Right atrium auricular region (tissue), 2 donors: ENCODE measurements at places on chromosomes 3 and 15. TPM values are rescaled to one million over a fixed set of nuclear protein-coding genes. Genes with fewer than 3 reads are reported as not detected.

DNA sequence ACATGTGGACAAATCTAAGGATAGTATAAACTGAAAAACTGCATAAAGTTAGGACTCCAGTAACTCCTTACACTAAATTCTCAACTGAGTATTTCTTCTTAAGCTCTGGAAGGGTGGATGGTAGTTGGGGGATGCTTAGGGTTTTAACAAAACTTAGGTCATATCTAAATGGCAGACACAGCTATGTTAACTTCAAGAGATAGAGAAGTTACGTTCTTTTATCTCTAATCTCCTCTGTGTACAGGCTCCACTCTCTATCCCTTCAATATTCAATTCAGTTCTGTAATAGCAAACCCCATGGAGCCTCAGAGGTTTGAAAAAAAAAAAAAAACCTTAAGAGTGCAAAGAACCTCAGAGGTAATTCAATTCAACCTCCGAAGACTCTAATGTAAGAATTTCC is 3.1 kb downstream of the CMTM6 start:
- H3K4me3 ChIP-seq: no peak overlapping the region
- H3K27me3 ChIP-seq: no peaks in the 10 kb centered on the region
- H3K36me3 ChIP-seq: no peaks in the 10 kb centered on the region
- no peak for DNase-seq
- H3K4me1 ChIP-seq: no peaks in the 10 kb centered on the region
- no peak overlapping the region for H3K27ac ChIP-seq

- H3K27me3 ChIP-seq: no peaks in the 10 kb centered on the region
- no peak overlapping the region for H3K4me3 ChIP-seq
- H3K4me1 ChIP-seq: peaks cover 58% of the 10 kb centered on the region
- H3K36me3 ChIP-seq: no peaks in the 10 kb centered on the region
- no peak for DNase-seq
These were observed 47.7 kb downstream of the CYP11A1 start for GRCh38 chr15:74319596-74320351.

DNA sequence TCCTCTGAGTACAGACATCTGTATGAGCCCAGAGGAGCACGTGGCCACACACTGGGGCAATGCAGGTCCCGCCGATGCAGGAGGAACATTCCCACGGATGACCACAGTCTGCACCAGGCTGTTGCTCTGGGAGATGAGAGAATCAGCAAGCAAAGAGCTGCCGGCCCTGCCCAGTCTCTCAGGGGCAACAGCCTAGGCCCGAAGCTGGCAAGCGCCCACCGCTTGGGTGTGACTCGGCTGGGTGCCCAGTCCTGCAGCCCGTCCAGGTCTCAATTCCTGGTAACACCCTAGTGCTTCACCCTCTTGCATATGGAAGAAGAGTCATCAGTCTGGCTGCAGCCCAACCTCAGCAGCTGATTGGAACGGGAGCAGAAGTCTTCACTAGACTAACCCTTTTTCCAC is 153.7 kb upstream of the HES1 start:
- H3K4me1 ChIP-seq: peaks cover 3% of the 10 kb centered on the region
- no peaks in the 10 kb centered on the region for H3K36me3 ChIP-seq
- DNase-seq: peak; percentile 92
- H3K4me3 ChIP-seq: no peak overlapping the region
- H3K27ac ChIP-seq: peak overlapping the region; percentile 19
- H3K27me3 ChIP-seq: no peaks in the 10 kb centered on the region

GRCh38 chr3:139309880-139310279 is 33.9 kb upstream of the MRPS22 start:
- DNase-seq: no peak
- H3K4me3 ChIP-seq: no peak overlapping the region
- no peak overlapping the region for H3K27ac ChIP-seq
- no peaks in the 10 kb centered on the region for H3K36me3 ChIP-seq
- no peaks in the 10 kb centered on the region for H3K27me3 ChIP-seq
- no peaks in the 10 kb centered on the region for H3K4me1 ChIP-seq

DNA sequence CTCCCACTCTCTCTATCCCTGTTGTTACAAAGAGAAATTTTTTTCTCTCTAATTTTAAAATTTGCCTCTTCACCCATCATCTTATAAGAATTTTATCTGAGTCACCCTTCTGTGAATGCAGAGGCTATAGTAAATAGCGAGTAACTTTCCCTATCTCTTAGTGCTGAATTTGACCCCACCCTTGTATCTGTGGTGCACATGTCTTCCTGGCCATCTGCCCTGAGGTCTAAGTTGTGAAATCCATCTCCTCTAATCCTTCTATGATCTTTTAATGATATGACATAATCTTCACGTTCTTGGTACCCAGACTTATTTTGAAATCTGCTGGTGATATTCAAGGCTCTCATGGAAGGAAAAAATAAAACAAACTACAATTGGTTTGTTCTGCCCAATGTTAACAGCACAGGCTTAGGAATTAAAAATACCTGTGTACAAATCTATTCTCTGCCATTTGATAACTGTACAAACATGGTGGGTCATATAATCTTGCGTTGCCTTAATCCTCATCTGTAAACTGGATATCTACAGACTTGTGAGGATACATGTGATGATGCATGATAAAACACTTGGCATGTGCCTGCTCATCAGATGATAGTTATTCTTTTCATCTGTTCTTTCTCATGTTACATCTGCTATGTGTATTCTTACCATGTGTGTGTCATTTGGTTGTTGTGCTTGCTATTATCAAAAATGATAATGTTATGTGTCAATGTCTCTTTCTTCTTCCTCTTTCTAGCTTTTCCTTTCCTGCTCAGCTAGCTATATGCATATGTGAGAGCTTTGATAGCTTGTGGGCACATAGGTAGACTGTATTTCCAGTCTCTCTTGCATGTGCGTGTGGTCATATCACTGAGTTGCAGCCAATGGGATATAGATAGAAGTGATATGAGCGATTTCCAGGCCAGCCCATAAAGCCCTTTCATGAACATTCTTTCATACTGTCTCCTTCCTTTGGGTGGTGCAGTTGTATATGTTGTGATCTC is 13.7 kb upstream of the CCR3 start:
- H3K4me3 ChIP-seq: no peak overlapping the region
- H3K27ac ChIP-seq: no peak overlapping the region
- no peaks in the 10 kb centered on the region for H3K27me3 ChIP-seq
- H3K36me3 ChIP-seq: no peaks in the 10 kb centered on the region

- H3K27me3 ChIP-seq: no peaks in the 10 kb centered on the region
- no peak for DNase-seq
- no peaks in the 10 kb centered on the region for H3K4me1 ChIP-seq
These were observed 98.5 kb downstream of the STAG1 start for GRCh38 chr3:136653628-136654027.

- H3K36me3 ChIP-seq: no peaks in the 10 kb centered on the region
- H3K27me3 ChIP-seq: no peaks in the 10 kb centered on the region
- no peak for DNase-seq
- H3K4me3 ChIP-seq: no peak overlapping the region
- no peak overlapping the region for H3K27ac ChIP-seq
These were observed 178.6 kb downstream of the SATB1 start for GRCh38 chr3:18246336-18247060.

DNA sequence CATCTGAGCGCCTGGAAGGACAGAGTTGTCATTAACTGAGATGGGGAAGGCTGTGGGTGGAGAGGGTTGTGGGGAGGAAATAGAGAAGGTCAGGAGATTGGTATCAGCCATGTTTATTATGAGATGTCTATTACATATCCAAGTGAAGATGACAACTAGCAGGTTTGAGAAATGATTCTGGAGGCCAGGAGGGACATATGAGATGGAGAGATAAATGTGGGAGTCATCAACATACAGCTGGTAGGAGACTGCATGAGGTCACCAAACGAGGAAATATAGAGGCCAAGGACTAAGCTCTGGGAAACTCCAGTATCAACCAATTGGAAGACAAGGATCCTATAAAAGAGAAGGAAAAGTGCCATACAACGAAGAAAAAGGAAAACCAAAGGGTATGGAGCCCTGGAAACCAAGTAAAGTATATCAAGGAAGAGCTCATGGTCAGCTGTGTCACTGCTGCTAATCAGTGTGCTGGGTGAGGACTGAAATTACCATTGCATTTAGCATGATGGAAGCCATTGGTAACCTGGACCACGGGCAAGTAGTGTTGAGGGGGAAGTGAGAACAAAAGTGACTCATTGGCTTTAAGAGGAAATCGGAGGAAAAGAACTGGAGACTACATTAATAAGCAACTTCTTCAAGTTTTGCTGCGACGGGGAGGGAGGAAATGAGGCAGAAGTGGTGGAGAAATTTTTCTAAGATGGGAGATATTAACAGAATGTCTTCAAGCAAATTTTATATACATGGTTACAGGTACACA is 14.0 kb upstream of the UACA start:
- H3K27me3 ChIP-seq: no peaks in the 10 kb centered on the region
- H3K4me3 ChIP-seq: no peak overlapping the region
- no peaks in the 10 kb centered on the region for H3K36me3 ChIP-seq
- H3K4me1 ChIP-seq: no peaks in the 10 kb centered on the region
- no peak for DNase-seq

DNA sequence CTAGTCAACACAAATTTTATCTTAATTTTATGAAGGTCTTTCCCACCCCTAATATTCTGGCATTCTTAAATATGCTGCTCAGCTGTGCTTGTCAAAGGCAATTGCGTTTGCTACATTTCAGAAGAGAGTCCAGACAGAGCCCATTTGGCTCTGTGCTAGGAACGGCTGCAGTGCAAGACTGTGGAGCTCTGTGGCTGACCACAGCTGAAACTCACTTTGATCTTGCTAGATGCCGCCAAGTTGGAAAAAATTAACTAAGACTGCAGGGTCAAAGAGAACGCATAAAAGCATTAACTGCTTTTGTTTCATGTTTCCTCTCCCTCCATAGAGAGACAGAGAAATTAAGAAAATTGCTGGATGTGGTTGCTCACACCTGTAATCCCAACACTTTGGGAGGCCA is 7.6 kb upstream of the PPP1R2 start:
- H3K27ac ChIP-seq: no peak overlapping the region
- H3K27me3 ChIP-seq: no peaks in the 10 kb centered on the region
- H3K4me3 ChIP-seq: no peak overlapping the region
- no peak for DNase-seq

DNA sequence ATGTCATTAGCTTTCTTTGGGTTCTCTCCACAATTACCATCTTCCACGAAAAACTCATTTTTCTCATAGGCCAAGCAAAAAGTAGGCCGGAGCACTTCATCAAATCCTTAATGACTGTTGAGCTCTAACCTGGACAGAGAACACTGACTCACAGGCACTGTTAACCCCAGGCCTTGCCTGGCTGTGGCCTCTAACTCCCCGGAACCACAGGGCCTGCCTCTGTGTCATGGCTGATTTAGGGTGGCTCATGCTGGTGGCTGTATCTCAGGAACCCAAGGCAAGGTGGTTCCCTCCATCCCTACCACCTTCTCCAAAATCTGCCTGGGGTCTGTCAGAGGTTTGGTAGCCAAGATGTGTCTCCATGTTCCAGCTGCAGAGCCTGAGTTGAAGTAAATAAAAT is 3.6 kb downstream of the CRTAP start:
- no peak overlapping the region for H3K4me3 ChIP-seq
- H3K4me1 ChIP-seq: peaks cover 26% of the 10 kb centered on the region
- no peak for DNase-seq
- H3K27me3 ChIP-seq: no peaks in the 10 kb centered on the region

- no peak for DNase-seq
- no peak overlapping the region for H3K27ac ChIP-seq
- no peak overlapping the region for H3K4me3 ChIP-seq
- H3K4me1 ChIP-seq: no peaks in the 10 kb centered on the region
- no peaks in the 10 kb centered on the region for H3K27me3 ChIP-seq
- no peaks in the 10 kb centered on the region for H3K36me3 ChIP-seq
These were observed 3.2 kb downstream of the SENP7 start for GRCh38 chr3:101509811-101510210.

Gene CLRN1
- not detected for total RNA-seq

Gene PDHB
- total RNA-seq: 181 TPM

Gene AMIGO3
- 0.44 TPM for total RNA-seq

Gene CD276
- 31.2 TPM for total RNA-seq

Gene A4GNT
- not detected for total RNA-seq

Gene CHDH
- 2.2 TPM for total RNA-seq

Gene NLGN1
- 2.4 TPM for total RNA-seq

Gene DLL4
- 9.8 TPM for total RNA-seq

Gene P2RY14
- total RNA-seq: 3.6 TPM

Gene GRIP2
- total RNA-seq: 13.2 TPM

Gene SEMA6D
- total RNA-seq: 14.3 TPM

Gene TGM4
- not detected for total RNA-seq

Gene XXYLT1
- 6.7 TPM for total RNA-seq
